Activated CD4-positive, alpha-beta T cell treated with anti-CD3 and anti-CD28 coated beads, Interleukin-2, Interleukin-6, amounts not matched to agents 100 ng/mL and 50 ng/mL, durations not matched to agents 16 hours and 8 hours (primary cell): ENCODE measurements at places on chromosomes 3 and 15.

DNA sequence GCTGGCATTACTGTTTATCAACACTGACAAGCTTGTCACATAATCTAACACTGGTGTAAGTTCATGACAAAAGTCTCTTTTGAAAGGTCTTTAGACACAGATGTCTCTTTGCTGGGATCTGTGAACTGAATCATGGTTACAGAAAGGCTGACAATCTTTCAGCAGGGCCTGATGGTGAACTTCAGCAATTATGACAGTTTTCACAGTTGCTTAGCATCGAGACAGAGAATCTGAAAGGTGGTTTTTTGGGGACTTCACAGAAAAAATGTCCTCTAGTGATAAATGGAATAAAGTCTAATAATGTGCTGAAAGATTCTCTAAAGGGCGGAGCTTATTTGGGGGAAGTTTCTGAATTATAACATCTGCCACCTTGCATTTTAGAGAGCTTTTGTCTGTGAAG is 32.3 kb downstream of the CLDN1 start:
- DNase-seq = no peak

DNA sequence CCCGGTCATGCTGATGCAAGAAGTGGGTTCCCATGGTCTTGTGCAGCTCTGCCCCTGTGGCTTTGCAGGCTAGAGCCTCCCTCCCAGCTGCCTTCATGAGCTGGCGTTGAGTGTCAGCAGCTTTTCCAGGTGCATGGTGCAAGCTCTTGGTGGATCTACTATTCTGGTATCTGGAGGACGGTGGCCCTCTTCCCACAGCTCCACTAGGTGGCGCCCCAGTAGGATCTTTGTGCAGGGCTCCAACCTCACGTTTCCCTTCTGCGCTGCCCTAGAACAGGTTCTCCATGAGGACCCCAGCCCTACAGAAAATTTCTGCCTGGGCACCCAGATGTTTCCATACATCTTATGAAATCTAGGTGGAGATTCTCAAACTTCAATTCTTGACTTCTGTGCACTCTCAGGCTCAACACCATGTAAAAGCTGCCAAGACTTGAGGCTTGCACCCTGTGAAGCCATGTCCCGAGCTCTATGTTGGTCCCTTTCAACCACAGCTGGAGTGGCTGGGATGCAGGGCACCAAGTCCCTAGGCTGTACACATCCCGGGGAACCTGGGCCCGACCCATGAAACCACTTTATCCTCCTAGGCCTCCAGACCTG is 238.4 kb upstream of the MDFIC2 start:
- DNase-seq = peak; percentile 69

GRCh38 chr3:185489462-185489861 is 9.4 kb downstream of the TMEM41A start:
- DNase-seq = no peak

- DNase-seq = no peak
Measured at GRCh38 chr3:127822682-127823425, 539 bp upstream of the MGLL start.
